T-cell (primary cell): ENCODE measurements at places on chromosomes 6 and 20.

DNA sequence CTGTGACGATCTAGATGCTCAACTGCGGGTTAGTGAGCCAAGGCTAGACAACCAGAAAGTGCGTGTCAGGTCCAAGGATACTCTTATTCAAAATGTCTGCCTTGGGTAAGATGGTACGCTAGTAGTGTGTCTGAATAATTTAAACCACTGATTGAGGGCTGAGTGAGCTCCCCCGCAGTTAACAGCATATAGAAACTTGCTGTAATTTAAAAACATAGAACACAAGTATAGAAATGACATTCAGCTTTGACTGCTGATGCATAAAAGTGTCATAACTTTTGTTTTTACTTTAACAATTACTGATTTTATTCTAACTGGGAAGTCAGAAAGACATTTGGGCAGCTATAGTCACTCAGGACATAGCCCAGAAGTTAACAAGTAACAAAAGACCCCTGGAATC is 45.6 kb upstream of the SLC22A1 start:
- no peak for DNase-seq

GRCh38 chr6:136012198-136012887 is 160.8 kb downstream of the PDE7B start:
- no peak for DNase-seq

GRCh38 chr6:16849988-16850680 is 88.9 kb upstream of the ATXN1 start:
- no peak for DNase-seq

DNA sequence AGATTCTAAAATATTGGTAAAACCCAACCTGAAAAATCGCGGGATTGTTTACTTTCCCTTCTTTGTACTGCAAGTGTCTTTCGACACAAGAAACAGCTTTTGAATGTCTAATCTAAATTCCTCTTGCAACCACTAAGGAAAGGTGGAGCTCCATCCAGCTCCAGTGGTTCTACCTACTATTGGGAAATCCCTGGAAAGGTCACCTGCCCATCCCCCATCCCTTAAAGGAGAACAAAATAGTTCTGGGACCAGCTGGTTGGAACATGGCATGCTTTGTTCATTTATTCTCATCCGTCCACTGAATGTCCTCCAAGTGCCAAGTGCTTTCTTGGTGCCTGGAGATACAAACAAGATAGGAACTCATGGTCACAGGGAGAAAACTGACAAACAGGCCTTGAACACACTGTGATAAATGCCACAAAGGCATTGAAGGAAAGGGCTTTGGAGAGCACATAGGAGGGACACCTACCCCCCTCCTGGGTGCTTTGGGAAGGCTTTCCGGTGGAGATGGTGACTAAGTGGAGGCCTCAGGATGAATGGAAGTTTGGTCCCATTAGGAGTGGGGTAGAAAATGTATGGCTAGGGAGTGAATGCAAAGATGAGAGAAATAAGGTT is 2.3 kb upstream of the CITED2 start:
- no peak for DNase-seq

DNA sequence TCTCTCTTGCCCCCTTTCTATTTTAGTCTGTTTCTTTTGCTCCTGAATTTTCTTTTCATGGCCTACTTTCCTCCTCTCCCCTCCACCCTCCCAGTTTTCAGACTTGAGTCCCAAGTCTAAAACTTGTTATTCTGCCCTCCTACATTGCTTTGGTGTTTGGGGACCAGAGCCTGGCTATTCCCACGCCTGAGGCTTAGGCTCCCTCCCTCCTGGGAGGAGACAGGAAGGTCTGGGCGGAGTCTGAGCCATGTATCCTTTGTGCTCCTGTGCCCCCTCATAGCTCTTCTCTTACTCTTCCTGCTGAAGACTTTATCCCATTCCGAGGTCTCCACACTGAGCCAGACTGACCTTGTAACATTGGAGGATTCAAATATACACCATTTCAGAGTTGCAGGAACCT is 69.5 kb downstream of the DAAM2 start:
- DNase-seq, result no peak

DNA sequence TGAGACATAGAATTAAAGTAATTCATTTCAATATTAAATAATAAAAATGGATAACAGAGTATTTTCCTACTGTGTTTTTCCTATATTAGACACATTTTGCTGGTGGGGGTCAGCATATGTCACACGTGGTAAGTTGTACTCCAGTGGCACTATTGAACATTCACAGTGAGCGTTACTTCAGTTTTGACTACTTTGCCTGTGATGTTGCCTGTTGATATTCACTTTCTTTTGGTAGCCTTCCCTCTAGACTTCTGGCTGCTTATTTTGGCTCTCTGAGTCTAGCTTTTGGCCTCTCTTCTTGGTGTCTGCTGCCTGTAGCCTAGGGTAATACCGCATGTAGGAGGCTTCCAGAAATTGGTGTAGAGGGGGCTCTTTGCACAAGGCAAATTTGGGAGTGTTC is 64.4 kb upstream of the TFB1M start:
- no peak for DNase-seq

DNA sequence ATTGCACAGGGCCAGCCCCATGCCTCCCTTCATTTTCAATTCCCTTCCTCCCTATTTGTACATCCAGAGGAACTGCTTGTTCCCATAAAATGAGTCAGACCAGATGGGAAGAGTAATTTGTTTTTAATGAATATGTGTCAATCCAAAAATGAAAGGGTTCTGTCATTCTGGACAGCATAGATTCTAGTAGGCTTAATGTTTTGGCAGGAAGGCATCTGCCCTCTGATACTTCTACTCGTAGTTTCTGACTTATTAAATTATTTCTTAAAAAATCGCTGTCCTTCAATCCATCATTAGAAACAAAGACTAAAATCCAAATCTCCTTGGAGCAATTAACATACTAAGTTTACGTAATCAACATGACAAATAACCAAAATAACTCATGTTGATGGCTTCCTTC is 665.5 kb downstream of the TENT5A start:
- DNase-seq, result no peak

- DNase-seq, result no peak
Observed at GRCh38 chr20:33584976-33585375, 77.2 kb upstream of the C20orf144 start.

GRCh38 chr6:26322645-26323482 is 42.1 kb upstream of the BTN3A2 start:
- no peak for DNase-seq
